Activated T-helper 2 cell treated with anti-CD3 and anti-CD28 coated beads, Interferon-gamma antibody, Interleukin-2, Interleukin-4, amounts not matched to agents 10 μg/mL and 5 μg/mL and 100 μg/mL, durations not matched to agents 14 hours and 24 hours and 36 hours (primary cell): ENCODE measurements at places on chromosomes 7 and 10. TPM values are rescaled to one million over a fixed set of nuclear protein-coding genes. Genes with fewer than 3 reads are reported as not detected.

- no peak for DNase-seq
Observed at GRCh38 chr7:117848941-117849340, 24.3 kb downstream of the CTTNBP2 start.

DNA sequence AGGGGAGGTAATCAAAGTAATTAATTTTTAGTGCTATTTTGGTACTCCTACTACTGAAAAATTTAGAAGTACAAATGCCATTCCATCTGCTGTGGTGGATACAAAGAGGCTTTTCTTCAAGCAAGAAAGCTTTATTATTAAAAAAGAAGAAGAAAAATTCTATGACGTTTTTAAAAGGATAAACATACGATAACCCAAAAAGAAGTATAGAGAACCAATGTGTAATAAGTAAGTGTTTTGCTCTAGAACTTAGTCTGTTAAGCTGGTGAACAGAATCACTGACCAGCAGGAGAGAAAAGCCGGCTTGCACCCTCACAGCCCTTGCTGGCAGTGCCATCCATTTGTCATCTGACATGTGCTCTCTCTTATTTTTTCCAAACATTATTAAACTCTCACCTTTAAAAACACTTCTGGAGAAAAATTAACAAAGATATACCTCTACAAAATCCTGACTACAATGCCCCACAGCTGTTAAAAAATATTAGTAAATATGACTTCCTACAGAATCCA is 81.5 kb downstream of the SRPK2 start:
- DNase-seq: no peak

DNA sequence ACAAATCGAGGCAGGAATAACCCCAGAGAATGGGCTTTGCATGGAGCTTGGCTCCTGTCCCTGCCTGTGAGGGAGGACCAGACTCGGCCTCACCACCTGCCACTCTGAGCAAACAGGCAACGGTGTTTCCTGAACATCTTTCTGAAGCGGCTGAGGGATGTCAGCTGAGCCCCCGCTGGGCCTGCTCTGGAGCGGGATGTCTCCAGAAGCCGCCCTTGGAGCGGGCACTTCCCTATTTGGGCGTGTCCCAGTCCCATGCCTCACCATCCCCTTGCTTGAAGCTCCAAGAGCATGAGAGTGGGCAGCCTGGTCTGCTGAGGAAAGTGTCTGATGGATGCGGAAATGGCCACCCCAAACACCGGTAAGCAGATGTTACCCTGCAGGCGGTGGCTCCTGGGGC is 10.2 kb downstream of the ALKBH4 start:
- no peak for DNase-seq

GRCh38 chr10:119595134-119595675 is 1.6 kb downstream of the TIAL1 start:
- no peak for DNase-seq

DNA sequence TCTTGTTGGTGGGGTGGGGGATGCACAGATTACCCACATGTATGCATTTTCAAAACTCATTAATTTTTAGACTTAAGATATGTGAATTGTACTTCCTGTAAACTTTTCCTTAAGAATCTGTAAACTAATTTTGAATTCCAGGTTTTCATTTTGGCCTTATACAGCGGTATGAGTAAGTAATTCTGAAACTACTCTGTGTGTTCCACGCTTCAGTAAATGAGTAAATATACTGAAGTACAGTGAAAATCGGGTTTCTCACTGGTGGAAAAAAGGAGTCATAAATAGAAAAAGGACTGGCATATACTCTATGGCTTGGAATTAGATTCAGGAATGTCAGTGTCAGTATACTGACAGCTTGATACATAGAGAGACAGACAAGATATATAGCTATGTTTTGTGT is 72.8 kb downstream of the CTTNBP2 start:
- no peak for DNase-seq

DNA sequence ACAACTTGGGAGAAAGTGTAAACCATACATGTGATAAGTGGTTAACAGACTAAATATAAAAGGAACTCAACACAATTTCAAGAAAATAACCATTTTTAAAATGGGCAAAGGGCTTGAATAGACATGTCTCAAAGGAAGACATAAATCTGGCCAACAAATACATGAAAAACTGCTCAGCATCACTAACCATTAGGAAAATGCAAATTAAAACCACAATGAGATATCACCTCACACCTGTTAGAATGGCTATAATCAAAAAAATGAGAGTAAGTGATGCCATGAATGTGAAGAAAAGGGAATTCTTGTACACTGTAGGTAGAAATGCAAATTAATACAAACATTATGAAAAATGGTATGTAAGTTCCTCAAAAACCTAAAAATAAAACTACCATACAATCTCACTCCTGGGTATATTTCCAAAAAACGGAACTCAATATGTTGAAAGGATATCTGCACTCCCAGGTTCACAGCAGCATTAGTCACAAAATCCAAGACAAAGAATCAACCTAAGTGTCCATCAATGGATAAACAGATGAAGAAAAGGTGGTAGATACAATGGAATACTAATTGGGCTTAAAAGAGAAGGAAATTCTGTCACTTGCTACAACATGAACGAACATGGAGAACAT is 5.6 kb downstream of the SNX13 start:
- DNase-seq: no peak

DNA sequence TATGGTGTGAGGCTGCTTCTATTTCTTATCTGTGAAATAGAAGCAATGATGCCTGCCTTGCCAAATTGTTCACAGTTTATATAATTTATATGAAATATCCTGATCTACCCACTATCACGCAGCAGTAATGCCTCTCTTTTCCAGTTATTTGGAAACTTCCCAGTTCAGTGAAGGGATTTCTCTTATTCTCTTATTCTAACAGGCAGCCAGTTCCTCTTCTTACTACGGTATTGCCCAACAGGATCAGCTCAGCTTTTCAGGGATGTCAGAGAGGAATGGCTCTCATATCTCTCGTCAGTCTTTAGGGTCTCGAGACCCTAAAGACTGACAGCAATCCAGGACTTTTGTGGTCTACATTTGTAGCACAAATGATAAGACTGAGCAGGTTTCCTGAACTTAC is 215.6 kb downstream of the CREB5 start:
- DNase-seq: no peak

Gene HMX2
- not detected in 2 replicates for total RNA-seq
